ENCODE measurements at places on chromosomes 3 and 15. TPM values are rescaled to one million over a fixed set of nuclear protein-coding genes. Genes with fewer than 3 reads are reported as not detected.

- no peak for DNase-seq
These were observed 14.7 kb downstream of the VPS39 start for GRCh38 chr15:42193383-42193782.

- no peak for DNase-seq
These were observed 184.1 kb upstream of the MBNL1 start for GRCh38 chr3:152084441-152085158.

- DNase-seq = no peak
These were observed 60.6 kb downstream of the CD200R1L start for GRCh38 chr3:112786002-112786590.

DNA sequence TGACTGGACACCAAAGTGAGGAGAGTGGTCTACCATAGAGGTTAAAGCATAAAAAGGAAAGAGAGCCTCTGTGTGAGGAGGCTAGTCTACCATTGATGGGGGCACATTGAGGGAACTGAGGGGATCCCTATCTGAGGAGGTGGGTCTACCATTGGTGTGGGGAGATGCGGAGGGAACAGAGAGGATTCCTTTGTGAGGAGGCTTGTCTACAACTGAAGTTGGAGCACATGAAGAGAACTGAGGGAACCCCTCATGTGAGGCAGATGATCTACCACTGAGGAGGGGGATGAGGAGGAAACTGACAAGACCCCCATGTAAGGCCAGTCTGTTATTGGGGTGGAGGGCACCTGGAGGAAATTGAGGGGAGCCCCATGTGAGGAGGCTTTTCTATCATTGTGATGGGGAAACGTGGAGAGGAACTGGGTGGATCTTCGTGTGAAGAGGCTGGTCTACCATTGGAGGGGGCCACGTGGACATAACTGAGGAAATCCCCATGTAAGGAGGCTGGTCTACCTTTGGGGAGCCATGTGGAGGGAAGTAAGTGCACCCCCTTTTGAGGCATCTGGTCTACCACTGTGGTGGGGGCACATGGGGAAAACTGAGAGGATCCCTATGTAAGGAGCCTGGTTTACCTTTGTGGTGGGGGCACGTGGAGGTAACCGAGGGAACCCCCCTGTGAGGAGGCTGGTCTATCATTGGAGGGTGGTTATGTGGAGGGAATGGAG lies 160.1 kb downstream of the FBLN2 start:
- peak; percentile 5 for DNase-seq

The ATP2B2 gene
- not detected for total RNA-seq
